ENCODE measurements at places on chromosomes 5 and 9.

DNA sequence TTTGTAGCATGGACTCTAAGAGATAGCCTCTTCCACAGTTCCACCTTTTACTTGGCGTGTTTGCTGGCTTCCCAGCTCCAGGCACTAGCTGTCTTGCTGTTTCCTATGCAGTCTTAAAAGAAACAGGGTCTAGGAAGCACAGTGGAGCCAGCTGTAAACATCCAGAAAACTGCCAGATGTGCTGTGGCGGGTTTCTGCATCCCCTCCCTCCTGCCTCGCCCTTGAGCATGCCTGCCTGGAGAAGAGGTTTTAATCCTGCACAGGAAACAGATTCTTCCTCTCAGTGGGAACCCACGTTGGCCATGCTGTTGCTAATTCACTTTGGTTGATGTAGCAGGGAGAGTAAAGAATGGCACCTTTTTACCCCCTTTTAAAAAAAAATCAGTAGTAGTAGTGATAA, 121.3 kb downstream of the RPS23 start:
- no peak for DNase-seq

GRCh38 chr5:143101121-143101520, 302.4 kb downstream of the NR3C1 start:
- peak; percentile 76 for DNase-seq

DNA sequence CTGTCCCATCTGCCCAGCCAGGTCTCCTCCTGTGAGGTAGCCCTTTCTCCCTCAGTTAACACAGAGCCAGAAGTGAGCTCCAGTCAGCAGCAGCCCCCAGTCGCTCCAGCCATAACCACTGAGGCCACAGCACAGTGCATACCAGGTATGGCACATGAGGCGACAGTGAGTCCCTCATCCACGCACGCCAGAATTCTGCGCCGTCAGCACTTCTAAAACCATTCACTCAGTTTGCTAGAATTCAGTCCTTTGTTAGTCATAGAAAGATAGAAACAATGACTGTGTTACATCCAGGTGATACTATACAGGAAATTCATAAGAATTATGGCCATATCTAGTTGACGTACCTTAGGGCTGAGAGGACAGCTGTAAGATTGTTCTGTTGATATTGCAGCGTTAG, 88.5 kb downstream of the KIAA1958 start:
- DNase-seq: no peak

DNA sequence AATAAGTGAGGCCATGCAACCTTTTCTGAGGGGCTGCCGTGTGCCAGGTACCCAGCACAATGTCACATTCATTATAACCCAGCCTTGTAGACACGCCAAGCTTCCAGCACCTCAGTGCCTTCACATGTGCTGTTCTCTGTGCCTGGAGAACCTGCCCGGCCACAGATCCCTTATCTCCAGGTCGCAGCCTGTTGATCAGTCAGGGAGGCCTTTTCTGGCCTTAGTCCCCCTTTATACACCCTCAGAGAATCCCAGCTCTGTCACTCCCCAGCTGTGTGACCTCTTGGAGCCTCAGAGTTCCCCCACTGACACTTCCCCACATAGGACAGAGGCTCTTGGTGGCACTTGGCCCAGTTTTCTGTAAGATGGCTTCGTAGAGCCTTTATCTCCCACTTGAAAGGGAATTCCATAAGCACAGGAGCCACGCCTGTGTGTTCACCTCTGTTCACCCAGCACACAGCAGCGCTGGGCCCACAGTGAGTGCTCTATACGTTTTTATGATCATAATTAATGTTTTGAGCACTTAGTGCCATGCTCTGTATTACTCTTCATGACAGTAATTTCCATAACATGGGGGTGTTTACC, 38.7 kb downstream of the NEURL1B start:
- no peak for DNase-seq

DNA sequence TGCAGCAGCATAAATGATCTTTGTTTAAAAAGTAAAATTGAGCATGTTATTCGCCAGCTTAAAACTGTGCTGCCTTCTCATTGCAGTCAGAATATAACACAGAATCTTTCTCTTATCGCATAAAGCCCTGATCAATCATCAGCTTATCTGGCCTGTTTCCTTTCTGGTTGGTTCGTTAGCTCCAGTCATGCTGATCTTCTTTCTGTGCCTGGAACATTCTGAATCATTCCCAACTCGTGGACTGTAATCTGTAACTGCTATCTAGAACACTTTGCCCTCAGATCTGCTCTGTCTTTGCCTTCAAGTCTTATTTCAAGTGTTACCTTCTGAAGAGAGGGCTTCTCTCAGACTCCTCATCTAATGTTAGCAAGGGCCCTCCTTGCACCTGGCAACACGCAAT, 11.9 kb upstream of the FER start:
- no peak for DNase-seq

- DNase-seq: no peak
Measured at GRCh38 chr5:112472614-112473013, 53.5 kb upstream of the EPB41L4A start.

DNA sequence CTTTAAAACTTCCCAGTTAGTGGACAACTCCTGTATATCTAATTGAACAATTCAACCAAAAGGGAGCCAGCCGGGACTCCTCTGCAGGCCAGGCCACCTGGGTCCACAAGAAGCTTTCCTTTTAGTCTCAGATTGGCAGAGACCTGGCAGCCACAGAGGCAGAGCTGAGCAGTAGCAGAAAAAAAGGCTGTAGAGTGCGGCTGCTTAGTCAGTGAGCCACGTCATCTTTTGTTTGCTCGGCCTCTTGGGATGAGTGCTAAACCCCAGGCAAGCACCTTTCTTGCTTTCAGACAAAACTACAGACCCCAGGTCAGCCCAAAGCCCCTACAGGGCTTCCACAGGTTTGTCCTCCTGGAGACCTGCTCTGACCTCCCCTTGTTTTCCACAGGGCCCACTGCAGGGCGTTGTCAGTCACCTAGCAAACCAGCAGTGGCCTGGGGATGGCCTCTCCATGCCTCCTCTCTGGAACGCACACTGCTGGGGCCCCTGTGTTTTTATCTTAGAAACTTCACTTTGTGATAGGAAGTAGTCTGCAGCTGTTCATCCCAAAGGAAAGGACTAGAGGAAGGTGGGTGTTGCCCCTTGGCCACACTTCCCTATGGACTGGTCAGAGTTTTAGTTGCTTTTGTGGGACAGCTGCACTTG, 49.9 kb downstream of the SHB start:
- DNase-seq: no peak

DNA sequence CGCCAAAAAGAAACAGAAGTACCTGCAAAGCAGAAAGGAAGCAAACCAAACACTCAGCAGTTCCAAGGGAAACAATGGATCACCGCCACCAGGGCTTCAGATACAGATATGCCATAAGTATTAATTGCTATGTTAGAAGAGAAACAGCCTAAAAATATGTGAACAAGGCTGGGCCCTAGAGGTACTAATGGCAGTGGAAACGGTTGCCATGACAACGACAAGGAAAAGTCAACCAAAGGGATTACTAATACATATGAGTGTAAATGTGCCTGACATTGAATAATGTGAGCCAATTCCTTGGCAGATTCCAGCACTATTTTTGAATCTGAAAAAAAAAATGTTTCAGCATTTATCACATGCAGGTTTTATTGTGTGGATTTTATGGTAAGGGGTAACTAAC, 75.0 kb downstream of the CAVIN4 start:
- DNase-seq: no peak

DNA sequence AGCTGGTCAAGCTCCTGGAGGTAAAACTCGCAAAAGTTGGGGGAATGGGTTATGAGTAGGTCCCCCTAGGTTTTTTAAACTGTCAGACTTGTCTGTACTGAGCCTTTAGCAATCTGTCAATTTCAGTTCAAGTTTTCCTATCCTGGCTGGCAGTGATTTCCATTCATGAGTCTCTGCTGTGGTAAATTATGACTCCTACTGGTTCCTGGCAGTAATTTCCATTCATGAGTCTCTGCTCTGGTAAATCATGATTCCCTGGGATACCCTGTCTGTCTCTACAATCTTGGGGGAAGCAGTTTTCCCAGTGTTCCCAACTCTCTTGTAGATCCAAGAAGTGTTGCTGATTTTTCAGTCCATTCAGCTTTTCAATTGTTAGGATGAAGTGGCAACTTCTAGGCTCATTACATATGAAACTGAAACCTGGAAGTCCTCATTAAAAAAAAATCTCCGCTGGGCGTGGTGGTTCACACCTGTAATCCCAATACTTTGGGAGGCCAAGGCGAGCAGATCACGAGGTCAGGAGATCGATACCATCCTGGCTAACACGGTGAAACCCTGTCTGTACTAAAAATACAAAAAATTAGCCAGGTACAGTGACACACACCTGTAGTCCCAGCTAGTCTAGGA, 91.3 kb upstream of the GPBP1 start:
- no peak for DNase-seq

DNA sequence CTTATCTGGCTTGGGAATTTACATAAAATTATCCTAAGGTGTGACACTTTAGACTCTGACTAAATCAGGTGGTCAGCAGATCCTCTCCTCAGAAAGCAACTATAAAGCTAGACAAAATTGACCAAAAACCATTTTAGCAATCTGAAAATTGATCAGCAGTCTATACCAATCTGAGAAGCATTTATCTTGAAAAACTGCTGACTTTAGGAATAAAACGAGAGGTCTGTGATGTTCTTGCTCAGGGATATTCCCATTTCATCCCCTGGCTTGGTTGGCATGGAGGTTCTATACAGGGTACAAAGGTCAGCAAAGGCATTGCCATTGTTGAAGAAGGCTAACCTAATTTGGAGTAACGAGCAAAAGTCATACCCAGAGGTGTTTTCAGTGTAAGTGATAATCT, 11.7 kb downstream of the SPINK5 start:
- DNase-seq: no peak

- DNase-seq: no peak
Measured at GRCh38 chr5:28743025-28743715, 1704.8 kb upstream of the CDH9 start.

DNA sequence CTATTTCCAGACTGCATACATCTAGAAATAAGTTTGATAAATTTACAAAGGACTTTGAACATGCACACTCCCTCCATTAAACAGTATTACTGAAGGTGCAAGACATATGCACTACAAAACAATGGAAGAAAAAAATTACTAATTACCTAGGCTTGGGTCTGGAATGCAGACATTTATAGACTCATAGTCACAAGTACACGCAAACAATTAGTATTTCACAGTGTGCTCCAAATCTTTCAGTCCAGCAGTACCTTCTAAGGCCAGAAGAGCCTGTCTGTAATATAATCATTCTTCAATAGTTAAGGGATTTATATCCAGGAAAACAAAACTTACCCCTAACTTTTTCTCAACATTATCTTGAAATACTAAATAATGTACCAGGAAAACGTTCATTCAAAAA, 11.2 kb downstream of the RICTOR start:
- no peak for DNase-seq

DNA sequence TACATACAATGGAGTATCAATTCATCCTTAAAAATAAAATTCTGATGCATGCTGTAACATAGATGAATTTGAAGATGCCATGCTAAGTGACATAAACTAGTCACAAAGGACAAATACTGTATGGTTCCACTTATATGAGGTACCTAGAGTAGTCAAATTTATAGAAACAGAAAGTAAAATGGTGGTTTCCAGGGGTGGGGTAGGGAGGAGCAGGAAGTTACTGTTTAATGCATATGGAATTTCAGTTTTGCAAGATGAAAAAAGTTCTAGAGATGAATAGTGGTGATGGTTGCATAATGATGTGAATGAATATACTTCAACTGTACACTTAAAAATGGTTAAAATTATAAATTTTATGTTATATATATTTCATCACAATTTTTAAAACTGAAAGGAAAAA, 57.3 kb upstream of the FNIP1 start:
- DNase-seq: peak; percentile 74

- no peak for DNase-seq
Measured at GRCh38 chr5:81164936-81165335, 68.2 kb upstream of the CKMT2 start.

- DNase-seq: no peak
Measured at GRCh38 chr5:53515988-53516387, 35.6 kb downstream of the FST start.

DNA sequence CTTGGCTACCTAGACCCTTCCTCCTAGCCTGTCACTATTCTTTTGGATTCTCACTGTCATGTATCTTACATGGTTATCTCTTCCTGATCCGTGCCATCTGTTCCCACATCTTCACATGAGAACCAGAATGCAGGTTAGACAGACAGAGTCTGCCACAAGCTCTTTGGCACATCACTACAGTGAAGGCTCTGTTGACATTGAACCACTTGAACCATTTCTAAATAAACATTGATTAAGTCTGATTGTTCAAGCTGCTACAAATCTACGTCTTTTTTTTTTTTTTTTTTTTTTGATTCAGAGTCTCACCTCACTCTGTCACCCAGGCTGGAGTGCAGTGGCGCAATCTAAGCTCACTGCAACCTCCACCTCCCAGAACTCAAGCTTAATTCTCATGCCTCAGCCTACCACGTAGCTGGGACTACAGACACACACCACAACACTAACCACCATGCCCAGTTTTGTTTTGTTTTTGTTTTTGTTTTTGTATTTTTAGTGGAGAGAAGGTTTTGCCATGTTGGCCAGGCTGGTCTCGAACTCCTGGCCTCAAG, 85.1 kb upstream of the LRRTM2 start:
- no peak for DNase-seq

DNA sequence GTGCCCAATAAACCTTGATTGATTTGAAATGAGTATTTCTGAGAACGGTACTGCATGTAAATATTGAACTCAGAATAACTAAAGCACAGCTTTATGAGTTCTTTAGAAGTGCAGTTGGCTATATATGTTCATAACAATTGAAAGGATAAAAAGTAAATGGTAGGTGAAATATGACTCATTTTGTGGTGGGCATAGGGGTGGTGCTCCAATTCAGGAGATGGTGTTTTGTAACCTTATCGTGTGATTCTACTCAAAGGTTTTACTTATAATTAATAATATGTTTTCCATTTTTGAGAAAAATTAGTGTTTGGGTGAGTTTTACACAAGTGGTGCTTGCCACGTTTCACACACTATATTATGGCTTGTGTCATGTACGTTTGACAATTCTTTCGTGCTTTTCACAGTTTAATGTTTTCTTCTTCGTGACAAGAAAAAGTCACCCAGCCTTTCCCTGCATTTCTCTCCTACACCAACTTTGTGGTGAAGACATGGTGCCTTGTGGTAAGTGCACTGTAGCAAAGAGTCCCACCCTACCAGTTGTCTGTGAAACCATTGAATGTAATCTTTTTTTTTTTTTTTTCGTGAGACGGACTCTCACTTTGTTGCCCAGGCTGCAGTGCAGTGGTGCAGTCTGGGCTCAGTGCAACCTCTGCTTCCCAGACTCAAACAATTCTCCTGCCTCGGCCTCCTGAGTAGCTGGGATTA, 492.5 kb upstream of the SGCD start:
- no peak for DNase-seq

GRCh38 chr9:108412755-108413154, 443.0 kb downstream of the ACTL7B start:
- DNase-seq: no peak

DNA sequence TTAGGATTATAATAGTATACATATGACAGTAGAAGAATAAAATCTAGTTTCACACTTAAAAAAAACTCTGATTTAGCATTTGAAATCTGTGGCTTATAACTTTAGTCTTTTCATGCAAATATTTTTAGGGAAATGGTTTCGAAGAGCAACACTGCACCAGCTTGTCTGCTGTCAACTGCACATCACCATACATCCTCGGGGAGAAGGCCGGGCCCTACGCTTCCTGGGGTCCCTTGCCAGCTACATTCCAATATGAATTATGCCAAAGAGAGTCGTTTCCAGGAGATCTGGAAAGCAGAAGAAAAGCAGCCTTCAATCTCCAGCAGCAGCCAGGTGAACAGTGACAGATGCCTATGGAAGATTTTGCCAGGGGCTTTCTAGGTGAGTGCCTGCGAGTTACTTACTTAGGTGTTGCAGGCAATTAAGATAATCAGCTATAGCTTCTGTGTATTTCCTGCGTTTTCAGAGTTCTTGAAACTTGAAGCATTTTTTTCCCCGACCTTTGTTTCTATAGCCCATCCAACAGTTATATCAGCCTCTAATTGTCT, 166.8 kb downstream of the TRPM3 start:
- no peak for DNase-seq

Measured in activated CD4-positive, alpha-beta T cell treated with anti-CD3 and anti-CD28 coated beads, Interleukin-2, amount 10 ng/mL, durations not matched to agents 24 days and 14 days (primary cell).